T-helper 2 cell treated with Interferon-gamma antibody and Interleukin-4, amounts not matched to agents 100 ng/mL and 5 ng/mL, for 36 hours (primary cell): ENCODE measurements at places on chromosomes 2 and 18. TPM values are rescaled to one million over a fixed set of nuclear protein-coding genes. Genes with fewer than 3 reads are reported as not detected.

The GKN1 gene
- total RNA-seq: not detected in 2 replicates

The UGT1A6 gene
- total RNA-seq: not detected in 2 replicates

The ANKRD30B gene
- not detected in 2 replicates for total RNA-seq

The CD226 gene
- 87.4 and 88.2 TPM in 2 replicates for total RNA-seq

The CNNM4 gene
- 8.3 and 9.5 TPM in 2 replicates for total RNA-seq

The MC4R gene
- not detected in 2 replicates for total RNA-seq

The PLEK gene
- 0.86 and 1.1 TPM in 2 replicates for total RNA-seq

The DHRS9 gene
- total RNA-seq: 0.11 TPM in 1 of 2 replicates, not detected in the other

The ALPG gene
- not detected in 2 replicates for total RNA-seq

The FBLN7 gene
- total RNA-seq: 8.2 and 9.0 TPM in 2 replicates

The USP40 gene
- 11.0 TPM in 2 replicates for total RNA-seq

The GCFC2 gene
- 19.9 and 24.8 TPM in 2 replicates for total RNA-seq

The ABCB11 gene
- total RNA-seq: 0.02 TPM in 1 of 2 replicates, not detected in the other

The INPP5D gene
- total RNA-seq: 122 and 129 TPM in 2 replicates

The STAT4 gene
- total RNA-seq: 91.2 and 93.2 TPM in 2 replicates

The AGXT gene
- total RNA-seq: not detected in 2 replicates

The POTEJ gene
- total RNA-seq: not detected in 2 replicates

The CCNT2 gene
- total RNA-seq: 43.2 and 43.7 TPM in 2 replicates

The TMEM169 gene
- total RNA-seq: 2.3 and 2.7 TPM in 2 replicates

The EMX1 gene
- total RNA-seq: not detected in 2 replicates

The BCL11A gene
- 0.05 TPM in 1 of 2 replicates, not detected in the other for total RNA-seq

The NT5C1B gene
- not detected in 2 replicates for total RNA-seq

The SERPINB12 gene
- not detected in 2 replicates for total RNA-seq

The FAM237A gene
- total RNA-seq: not detected in 2 replicates

The MARCHF7 gene
- 70.1 and 76.2 TPM in 2 replicates for total RNA-seq

The EML4 gene
- total RNA-seq: 71.4 and 73.0 TPM in 2 replicates

The KLHL30 gene
- total RNA-seq: not detected in 2 replicates

The C2orf72 gene
- total RNA-seq: 0.07 TPM in 1 of 2 replicates, not detected in the other

The EVX2 gene
- not detected in 2 replicates for total RNA-seq

The ZNF396 gene
- total RNA-seq: 0.45 and 0.52 TPM in 2 replicates

The CNNM3 gene
- total RNA-seq: 29.9 and 31.1 TPM in 2 replicates

The SPP2 gene
- total RNA-seq: not detected in 2 replicates

The ACKR3 gene
- 3.9 and 4.9 TPM in 2 replicates for total RNA-seq

The CXCR1 gene
- 1.6 and 2.0 TPM in 2 replicates for total RNA-seq

The HOXD4 gene
- total RNA-seq: not detected in 2 replicates

The ERBB4 gene
- total RNA-seq: not detected in 2 replicates

The EFR3B gene
- total RNA-seq: 0.09 TPM in 2 replicates

The CKAP2L gene
- total RNA-seq: 43.2 and 49.6 TPM in 2 replicates

The MDH1B gene
- 0.09 and 0.32 TPM in 2 replicates for total RNA-seq

The XRCC5 gene
- total RNA-seq: 408 and 438 TPM in 2 replicates

The MC5R gene
- total RNA-seq: 0.09 TPM in 1 of 2 replicates, not detected in the other

The SP110 gene
- total RNA-seq: 129 and 131 TPM in 2 replicates

The ANKRD62 gene
- not detected in 2 replicates for total RNA-seq

The PLEKHM3 gene
- 5.7 and 6.1 TPM in 2 replicates for total RNA-seq

The CNGA3 gene
- total RNA-seq: not detected in 2 replicates

The TXNDC2 gene
- total RNA-seq: not detected in 2 replicates

The DAPL1 gene
- not detected in 2 replicates for total RNA-seq

The GYPC gene
- 149 and 153 TPM in 2 replicates for total RNA-seq

The ALLC gene
- not detected in 2 replicates for total RNA-seq

The RUFY4 gene
- total RNA-seq: 1.1 and 1.3 TPM in 2 replicates

The HTRA2 gene
- total RNA-seq: 48.1 and 49.7 TPM in 2 replicates
